ENCODE measurements at places on chromosomes 5 and 9.
A peak's percentile ranks its signal among the peaks of the same experiment; 100 is the strongest.

DNA sequence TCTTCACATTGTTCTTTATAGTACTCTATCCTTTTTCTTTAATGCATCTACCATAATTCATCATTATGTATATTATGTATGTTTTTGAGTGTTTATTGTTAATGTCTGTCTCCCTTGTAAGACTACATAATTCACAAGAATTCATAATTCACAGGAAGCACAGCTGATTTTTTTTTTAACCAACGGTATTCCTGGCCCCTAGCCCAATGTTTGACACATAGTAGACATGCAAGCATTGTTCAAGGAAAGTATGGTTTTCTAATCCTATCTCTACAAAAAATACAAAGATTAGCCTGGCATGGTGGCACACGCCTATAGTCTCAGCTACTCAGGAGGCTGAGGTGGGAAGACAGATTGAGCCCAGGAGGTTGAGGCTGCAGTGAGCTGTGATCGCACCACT, 160.6 kb downstream of the PPP2R2B start:
- DNase-seq = no peak

- no peak for DNase-seq
These were observed 71.7 kb upstream of the WWC1 start for GRCh38 chr5:168219515-168220410.

DNA sequence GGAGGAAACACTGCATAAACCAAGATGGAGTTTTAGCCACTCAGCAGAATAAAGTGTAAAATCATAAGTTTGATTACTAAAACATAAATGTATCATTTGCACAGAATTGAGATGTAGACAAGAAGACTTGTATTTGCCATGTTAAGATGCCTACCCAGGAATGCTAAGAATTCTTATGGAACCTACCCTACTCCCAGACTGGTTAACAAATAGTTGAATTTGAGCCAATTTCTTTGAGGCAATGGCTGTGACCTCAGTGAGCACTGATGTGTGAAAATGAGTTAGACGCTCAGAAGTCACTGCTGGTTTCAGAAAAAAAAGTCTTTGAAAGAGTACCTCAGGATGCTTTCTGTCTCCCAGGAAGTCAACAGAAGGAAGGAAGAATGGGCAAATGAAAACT, 95.6 kb downstream of the ESM1 start:
- no peak for DNase-seq

- no peak for DNase-seq
These were observed 67.2 kb upstream of the IER5L start for GRCh38 chr9:129245276-129245675.

GRCh38 chr9:22395687-22396141, 50.9 kb upstream of the DMRTA1 start:
- DNase-seq = no peak

DNA sequence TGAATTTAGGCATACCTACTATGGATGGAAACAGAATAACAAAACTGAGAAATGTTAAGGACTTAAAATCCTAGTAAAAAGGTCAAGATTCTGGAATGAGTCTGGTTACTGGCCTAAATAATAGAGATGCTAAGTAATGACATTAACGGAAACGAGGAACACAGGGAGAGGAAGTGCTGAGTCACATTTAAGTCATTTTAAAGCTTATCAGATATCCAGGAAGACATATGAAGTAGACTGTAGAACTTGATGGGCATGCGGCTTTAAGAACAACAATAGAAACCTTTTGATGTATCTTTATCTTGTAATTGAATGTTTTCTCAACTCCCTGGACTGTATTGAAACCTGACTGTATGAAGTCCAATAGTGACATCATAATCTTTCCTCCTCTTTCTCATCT, 1251.4 kb upstream of the CDH6 start:
- no peak for DNase-seq

- no peak for DNase-seq
These were observed 137.6 kb downstream of the NPR3 start for GRCh38 chr5:32848681-32849080.

DNA sequence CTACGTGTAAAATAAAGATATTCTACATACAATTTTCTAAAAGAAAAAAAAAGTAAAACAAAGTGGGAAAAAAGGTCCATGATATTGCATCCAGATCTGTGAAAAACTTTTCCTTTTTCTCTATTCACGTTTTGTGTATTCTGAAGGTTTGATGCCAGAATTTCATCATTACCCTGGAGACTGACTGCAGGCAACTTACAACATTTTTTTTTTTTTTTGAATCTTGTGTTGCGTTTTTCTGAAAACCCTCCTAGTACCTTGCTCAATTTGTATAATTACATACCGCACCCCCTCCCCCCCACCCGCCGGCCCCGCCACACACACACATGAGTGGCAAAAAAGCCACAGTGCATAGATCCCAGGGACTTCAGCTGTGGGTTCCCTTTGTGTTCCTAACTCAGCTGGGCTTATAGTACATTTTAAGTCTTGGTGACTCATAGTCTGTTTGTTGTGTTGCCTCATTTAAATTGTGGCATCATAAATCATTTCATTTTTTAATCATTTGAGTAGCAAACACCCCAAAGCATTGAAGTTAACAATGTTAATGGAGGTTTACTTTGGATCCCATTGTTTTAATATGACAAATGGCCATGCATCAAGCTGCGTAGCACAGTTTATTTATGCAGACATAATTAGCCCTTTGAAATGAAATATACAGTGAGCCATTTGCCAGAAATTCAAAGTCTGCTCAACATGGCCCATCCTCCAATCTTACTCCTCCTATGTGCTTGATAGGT, 36.0 kb downstream of the PRDM6 start:
- DNase-seq = no peak

- no peak for DNase-seq
These were observed 25.8 kb downstream of the FPGS start for GRCh38 chr9:127828262-127829031.

DNA sequence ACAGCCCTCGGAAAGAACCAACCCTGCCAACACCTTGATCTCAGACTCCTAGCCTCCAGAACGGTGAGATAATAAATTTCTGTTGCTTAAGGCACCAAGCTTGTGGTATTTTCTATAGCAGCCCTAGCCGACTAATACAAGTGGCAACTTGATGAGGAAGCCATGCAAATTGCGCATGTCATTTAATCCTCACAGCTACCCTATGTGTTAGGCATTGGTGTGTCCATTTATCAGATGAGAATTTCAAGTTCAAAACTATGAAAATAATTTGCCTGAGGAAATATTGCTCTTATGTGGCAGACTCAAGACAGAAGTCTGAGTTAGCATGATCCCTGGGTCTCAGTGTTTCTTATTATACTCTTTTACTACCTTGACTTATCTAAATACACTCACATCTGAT, 264.0 kb downstream of the PDE4D start:
- no peak for DNase-seq

- DNase-seq = no peak
These were observed 22.4 kb downstream of the ZDHHC11B start for GRCh38 chr5:761854-762710.

- no peak for DNase-seq
These were observed 136.1 kb upstream of the HAND1 start for GRCh38 chr5:154614125-154614524.

DNA sequence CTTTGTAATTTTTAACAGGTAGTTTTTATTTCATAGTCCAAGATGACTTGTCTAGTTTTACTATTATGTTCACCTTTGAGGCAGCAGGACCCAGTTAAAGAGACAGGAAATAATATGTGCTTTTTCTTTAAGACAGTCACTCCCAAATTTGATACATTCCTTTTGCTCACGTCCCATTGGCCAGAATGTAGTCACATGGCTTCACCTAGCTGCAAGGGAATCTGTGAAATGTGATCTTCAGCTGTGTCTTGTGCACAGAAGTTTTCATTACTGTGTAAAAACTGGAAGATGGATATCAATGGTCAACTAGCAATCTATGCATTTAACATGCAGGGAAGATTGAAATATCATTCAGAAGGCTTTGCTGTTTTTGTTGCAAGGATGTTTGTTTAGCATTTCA, 41.1 kb downstream of the XRCC4 start:
- no peak for DNase-seq

GRCh38 chr5:80125022-80125961, 90.1 kb downstream of the THBS4 start:
- DNase-seq = no peak

GRCh38 chr9:137388589-137389427, 34.2 kb downstream of the EXD3 start:
- no peak for DNase-seq

DNA sequence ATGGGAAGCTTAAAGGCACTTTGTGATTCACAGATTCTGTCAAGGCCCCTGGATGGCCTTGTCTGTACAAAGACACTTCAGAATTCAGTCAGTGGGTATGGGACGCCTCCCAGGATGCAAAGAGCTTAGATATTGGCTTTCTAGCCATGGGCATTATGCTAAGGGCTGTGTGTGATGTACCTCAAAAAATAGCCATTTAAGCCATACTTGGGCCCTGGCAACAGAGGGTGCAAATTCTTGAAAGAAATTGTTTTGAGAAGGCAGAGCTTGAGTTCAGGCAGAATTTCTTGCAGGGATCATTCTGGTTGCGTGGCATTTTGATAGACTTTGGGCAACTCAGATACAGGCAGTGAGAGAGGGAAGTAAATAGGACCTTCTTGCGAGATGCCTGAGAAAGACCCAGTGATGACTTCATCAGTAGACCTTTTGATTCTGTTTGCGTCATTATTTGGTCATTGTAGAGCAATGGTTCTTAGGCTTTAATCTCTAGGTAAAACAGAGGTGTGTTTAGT, 3.9 kb downstream of the CYFIP2 start:
- no peak for DNase-seq

DNA sequence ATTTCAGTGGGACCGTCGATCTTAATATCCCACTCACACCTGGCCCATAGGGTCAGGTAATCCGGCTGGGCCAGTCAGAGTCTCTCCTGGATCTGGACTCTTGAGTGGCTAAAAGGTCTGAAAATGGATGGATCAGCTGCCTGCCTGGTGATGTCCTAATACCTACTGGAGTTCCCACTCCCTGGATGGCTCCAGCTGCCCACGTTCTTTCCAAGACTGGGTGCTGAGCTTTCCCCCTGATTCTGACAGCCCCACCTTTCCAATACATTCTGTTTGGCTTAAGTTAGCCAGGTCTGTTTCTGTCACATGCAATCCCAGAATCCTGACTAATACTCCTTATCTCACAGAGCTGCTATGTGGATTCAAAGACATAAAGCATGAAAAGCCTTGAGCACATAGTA, 10.2 kb downstream of the SH3PXD2B start:
- DNase-seq = no peak

DNA sequence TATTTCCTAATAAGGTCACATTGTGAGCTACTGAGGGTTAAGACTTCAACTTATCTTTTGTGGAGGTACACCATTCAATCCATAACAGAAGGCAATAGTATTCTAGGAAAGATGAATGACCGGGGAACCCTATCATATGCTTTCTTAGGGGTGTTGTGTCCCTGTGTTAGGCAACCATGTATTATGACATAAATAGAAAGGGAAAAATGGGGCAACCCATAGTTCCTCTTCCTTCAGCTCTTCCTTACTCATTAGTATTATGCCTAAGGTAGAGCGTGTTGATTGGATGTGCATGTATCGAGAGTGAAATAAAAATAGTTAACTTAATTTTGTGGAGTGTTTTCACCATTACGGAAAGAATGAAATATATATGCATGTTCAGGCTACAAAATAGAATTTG, 6.0 kb upstream of the CCNJL start:
- no peak for DNase-seq

- DNase-seq = no peak
These were observed 223.0 kb upstream of the POU5F2 start for GRCh38 chr5:93964421-93964820.

DNA sequence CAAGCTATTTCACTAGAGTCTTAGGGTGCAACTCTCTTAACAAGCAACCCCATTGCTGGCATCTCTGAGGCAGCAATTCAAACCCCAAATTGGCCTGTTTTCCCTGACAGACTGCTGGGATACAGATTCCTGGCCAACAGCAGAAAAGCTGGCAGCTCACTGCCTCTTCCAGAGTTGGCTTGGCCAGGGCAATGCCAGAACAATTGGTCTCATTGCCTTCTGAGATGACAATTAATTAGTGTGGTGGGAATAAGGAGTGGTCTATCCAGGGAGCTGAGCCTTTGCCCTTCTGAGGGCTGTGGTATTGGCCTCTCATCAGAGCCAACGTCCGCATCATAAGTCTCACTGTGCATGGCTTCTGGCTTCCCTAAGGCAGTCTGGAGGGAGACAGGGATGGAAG, 183.2 kb downstream of the GNAQ start:
- no peak for DNase-seq

GRCh38 chr9:104091708-104092107, 2.4 kb upstream of the SMC2 start:
- peak; percentile 35 for DNase-seq

- DNase-seq = no peak
These were observed 2.6 kb upstream of the CPEB4 start for GRCh38 chr5:173885475-173886010.

DNA sequence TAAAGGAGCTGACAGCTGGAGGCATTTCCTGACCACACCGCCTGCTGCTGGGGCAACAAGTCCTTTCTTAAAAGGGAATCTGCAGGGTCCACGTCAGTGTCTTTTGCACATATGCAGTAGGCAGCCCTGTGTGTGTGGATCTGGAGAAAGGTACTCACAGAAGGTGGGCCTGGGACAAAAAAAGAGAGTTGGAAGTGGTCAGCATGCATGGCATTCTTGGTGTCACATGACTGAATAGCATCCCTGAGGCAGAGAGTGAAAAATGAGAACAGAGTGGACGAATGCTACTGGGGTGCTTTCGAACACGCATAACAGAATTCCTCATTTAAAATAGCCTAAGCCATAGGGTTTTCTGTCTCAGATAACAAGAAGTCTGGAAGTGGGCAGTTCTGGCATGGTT, 47.0 kb downstream of the DNAJC21 start:
- DNase-seq = no peak

GRCh38 chr5:67366691-67367395, 170.2 kb upstream of the CD180 start:
- DNase-seq = no peak

DNA sequence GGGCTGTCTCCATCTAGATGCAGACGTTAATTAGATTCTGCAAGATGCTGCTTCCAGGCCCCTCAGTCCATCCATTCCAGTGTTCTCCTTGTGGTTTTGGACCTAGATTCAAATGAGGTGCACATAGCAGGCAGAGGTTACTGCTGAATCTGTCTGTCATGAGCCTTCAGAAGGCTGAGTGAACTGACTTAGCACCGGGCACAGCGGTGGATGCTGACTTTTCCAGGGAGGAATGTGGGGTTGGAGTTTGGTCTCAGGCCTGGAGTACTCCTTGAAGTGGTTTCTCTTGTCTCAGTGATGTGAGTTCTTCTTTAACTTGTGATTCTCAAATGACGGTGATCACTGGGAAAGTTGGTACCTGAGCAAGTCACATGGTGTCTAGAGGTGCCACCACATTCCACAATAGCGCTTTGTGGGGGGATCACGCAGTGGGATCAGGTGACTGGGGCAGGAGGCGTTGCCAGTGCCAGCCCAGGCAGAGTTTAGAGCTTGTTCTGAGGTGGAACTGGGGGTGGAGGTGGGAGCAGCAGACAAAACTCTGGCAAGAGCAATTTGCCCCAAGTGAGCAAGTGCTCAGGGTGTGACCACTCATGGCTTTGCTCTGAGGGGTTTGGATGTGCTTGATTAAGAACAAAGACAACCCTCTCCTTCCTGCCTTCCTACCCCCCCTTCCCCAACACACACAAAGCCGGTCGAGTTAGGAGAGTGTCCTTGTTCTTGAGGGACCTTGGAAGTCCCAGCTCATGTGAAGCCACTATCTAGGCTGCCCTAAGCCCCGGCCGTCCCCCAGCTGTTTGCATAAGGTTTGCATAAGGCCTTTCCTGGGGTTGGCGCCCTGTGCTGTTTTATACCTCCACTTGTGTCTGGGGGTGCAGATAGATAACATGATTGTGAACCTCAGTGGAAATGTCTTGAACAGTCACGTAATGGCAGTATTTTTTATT, 25.1 kb downstream of the JADE2 start:
- no peak for DNase-seq

- no peak for DNase-seq
These were observed 179.6 kb upstream of the PITX1 start for GRCh38 chr5:135213466-135214239.
